IPS-NIHi11 (cell line): ENCODE measurements at places on chromosomes 3 and 15.

- peak; percentile 85 for DNase-seq
These were observed 225 bp downstream of the RHOA start for GRCh38 chr3:49411535-49411967.

DNA sequence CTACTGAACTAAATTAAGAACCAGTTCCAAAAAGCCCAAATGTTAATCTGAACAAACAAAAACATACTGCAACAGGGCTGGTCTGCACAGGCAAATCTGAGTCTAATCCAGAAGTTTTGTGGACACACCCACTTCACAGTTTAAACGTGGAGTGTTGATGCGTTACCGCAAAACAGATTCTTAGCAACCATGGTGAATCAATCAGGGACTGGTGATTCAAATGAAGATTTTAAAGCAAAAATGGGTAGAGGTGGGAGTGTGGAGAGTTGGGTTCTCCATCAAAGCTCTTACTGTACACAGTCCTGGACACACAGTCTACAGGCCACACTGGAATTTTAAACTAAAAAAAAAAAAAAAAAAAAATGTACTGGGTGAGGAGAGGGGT lies 5.2 kb downstream of the ANXA2 start:
- DNase-seq, result no peak

GRCh38 chr3:172065527-172065926 lies 26.1 kb downstream of the FNDC3B start:
- DNase-seq, result no peak

DNA sequence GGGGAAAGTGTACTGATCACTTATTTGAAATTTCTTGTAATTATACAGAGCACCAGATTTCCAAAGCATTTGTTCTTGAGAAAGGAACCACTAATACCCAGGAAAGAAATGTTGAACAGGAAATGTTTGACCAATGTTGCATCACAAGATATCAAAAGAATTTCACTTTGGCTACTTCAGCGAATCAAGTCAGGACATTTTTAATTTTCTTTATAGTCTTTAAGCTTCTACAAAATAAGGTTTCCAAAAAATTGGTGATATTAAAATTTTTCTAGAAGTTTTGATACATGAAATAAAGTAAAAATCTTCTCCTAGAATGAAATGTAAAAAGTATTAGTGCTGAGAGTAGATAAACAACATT lies 421.9 kb downstream of the MECOM start:
- DNase-seq, result no peak

- DNase-seq, result no peak
These were observed 8.4 kb downstream of the CX3CR1 start for GRCh38 chr3:39271363-39271914.

GRCh38 chr15:67146875-67147381 lies 81.5 kb downstream of the SMAD3 start:
- no peak for DNase-seq

DNA sequence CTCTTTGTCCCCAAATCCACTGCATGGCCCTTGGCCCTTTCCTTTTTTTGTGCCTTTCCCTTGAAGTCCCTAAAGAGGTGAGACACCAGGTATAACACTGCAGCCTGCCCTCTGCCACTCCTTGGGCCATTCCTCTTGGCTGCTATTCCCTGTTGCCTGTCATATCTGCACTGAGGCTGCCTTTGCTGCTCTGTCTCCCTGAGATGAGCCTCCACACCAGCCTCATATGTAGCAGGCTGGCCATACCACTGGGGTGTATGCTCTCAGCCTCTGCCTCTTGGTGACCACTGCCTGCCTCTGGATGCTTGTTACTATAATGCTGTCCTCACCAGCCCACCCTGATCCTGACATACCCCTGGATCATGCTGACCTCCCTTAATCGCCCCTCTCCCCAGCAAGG lies 252.0 kb downstream of the CLSTN2 start:
- no peak for DNase-seq

DNA sequence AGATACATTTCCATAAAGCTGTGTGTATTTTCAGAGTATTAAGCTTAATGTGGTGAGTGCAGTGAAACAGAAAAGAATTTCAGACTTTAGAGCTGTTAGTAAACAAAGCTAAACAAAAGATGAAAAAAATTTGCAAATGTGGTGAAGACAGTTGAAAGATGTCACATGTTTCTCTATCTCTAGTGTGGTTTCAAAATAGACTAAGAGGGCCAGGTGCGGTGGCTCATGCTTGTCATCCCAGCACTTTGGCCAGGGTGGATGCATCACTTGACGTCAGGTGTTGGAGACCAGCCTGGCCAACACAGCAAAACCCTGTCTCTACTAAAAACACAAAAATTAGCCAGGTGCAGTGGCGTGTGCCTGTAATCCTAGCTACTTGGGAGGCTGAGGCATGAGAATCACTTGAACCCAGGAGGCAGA lies 466.0 kb upstream of the NR2F2 start:
- DNase-seq, result no peak

GRCh38 chr15:67828969-67829646 lies 3.8 kb downstream of the SKOR1 start:
- DNase-seq, result no peak
